ENCODE measurements at places on chromosomes 5 and 9.
A peak's percentile ranks its signal among the peaks of the same experiment; 100 is the strongest.

- no peak for DNase-seq
Observed at GRCh38 chr9:128055344-128056040, 11.6 kb downstream of the NAIF1 start.

DNA sequence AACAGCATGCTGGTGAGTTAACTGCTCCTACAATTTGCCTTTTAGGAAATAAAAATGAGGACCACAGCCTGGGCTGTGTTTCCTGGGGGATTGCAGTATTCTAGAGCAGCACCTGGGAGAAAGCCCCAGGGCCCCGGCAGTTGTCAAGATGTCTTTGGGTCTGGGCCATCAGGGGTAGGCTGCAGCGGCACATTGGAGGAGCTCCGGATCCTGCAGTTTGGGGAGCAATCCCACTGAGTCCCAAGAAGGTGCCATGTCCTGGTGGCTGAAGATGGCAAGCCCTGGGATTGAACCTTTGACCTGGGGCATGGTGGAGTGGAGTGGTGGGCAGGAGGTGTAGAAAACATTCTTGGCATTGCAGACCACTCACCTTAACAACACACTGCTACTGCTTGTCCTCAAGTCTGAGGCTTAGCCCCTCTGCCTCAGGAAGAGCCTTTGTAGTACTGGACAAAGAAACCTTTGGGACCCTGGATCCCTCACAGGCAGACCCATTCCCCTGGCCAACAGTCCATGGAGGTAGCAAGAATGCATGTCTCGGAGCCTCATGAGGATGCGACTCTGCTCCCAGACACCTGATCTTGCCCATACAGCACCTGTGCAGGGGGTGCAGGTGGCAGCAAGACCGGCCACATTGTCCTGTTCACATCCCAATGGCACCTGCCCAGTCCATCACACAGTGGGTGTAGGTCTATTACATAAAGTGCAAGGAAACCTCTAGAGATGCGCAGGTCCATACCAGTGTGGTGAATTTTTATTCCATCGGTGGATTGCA, 159.1 kb upstream of the IRX2 start:
- DNase-seq: no peak

DNA sequence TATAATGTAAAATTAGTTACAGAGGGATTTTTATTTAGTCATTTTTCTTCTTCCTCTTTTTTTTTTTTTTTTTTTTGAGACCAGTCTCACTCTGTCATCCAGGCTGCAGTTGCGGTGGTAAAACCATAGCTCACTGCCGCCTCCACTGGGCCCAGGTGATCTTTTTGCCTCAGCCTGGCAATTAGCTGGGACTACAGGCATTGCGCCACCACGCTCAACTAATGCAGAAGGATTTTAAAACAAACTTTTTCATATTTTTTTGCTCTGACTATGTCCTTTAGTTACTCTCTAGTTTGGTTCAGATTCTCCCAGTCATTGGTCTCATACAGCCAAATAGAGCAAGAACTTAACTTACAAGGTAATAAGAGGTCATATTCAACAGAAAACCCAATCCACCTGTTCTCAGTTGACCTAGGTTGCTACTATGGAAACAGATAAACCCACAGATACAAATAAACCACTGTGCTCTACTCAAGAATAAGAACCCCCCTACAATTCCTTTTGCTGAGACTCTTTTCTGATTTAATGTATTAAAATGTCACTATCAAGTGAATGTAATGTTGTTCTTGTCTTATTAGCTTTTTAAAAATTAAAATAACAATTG, 50.1 kb upstream of the TTC39B start:
- peak; percentile 0 for DNase-seq

GRCh38 chr5:36570301-36571095, 35.9 kb upstream of the SLC1A3 start:
- DNase-seq: no peak

DNA sequence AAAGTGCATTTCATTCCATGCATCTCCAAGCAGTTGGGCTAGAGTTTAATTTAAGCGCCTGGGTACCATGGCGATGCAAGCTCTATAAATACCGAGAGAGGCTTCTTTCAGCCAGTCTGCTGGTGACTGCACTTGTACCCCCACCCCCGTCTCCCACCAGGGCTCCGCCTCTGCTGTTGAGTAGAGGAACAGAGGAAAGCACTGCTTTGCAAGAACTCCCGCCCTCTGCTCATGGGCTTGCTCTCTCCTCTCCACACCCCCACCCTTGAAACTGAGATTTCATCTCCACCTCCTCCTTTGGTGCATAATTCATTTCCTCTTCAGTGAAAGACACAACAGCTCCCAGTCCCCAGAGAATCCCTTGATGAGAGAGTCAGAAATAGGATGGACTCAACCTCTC, 5.1 kb upstream of the WWC1 start:
- DNase-seq: no peak

DNA sequence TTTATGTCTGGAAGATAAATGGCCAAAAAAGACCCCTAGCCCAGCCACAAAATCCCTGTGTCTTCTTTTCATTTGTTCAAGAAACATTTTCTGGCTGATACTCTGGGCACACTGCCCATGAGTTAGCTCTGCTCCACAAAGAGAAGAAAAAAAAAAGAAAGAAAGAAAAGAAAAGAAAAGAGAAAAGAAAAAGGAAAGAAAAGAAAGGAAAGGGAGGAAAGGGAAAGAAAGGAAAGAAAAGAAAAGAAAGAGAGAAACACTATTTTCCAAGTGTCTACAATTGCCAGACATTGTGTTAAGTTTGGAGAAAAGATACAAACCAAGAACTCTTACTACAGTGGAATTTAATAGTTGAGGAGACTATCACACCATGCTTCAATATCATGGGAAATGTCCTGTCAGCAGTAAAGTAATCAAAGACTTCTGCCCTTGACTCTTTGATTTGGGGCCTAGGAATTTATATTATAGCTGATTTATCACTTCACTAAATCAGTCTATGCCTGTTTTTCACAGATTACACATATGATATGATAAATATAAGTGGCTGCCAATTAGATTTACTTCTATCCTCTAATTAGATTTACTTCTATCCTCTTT, 3.0 kb downstream of the TRMO start:
- no peak for DNase-seq

DNA sequence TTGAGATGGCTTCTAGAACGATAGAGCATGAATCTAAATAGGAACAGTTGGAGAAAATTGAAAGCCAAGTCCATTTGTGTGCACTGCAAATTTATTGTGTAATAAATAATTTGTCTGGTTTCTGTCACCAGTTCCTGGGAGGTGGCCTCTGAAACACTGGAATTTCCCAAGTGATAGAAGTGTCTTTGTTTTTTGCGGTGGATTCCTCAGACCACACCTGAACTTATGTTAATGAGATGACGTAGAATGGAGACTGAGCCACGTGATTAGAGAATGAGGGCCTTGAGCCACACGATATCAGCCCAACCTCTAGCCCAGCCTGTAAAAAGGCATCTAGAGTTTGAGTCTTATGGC, 105.1 kb downstream of the MSX2 start:
- no peak for DNase-seq

- no peak for DNase-seq
Observed at GRCh38 chr9:81031422-81032029, 657.8 kb downstream of the TLE1 start.

GRCh38 chr5:53261245-53261644, 151.7 kb upstream of the MOCS2 start:
- no peak for DNase-seq

- no peak for DNase-seq
Observed at GRCh38 chr5:38765399-38765861, 80.4 kb upstream of the OSMR start.

DNA sequence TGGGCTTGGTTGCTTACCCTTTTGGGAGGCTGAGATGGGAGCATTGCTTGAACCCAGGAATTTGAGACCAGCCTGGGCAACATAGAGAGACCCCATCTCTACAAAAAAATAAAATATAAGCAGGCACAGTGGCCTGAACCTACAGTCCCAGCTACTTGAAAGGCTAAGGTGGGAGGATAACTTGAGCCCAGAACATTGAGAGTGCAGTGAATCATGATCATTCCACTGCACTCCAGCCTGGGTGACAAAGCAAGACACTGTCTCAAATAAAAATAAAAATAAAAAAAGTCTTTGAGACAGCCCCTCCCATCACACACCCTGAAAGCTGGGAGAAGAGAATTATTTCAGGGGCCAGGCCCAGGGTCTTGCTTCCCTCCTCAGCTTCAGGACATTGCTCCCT, 251.8 kb downstream of the BRINP1 start:
- DNase-seq: no peak

- no peak for DNase-seq
Observed at GRCh38 chr9:93792358-93792757, 162.8 kb downstream of the BARX1 start.

DNA sequence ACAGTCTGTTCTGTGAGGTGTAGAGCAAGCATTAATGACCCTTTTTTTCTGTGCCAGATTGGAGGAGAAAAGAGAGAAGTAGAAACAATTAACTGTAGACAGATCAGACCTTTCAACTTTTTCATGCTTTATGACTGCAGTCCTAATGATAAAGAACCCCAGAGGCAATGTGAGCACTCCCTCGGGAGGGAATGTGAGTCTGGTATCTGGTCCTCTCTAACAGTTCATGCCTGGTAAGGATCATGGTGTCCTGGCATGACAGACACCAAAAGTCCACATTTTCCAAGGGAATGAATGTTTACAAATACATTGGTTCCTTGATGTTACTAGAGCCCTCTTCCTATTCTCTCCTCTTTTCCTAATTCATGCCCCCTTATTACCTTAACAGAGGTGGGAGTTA, 70.3 kb downstream of the MTAP start:
- no peak for DNase-seq

- no peak for DNase-seq
Observed at GRCh38 chr5:2755076-2755680, 3.7 kb upstream of the IRX2 start.

DNA sequence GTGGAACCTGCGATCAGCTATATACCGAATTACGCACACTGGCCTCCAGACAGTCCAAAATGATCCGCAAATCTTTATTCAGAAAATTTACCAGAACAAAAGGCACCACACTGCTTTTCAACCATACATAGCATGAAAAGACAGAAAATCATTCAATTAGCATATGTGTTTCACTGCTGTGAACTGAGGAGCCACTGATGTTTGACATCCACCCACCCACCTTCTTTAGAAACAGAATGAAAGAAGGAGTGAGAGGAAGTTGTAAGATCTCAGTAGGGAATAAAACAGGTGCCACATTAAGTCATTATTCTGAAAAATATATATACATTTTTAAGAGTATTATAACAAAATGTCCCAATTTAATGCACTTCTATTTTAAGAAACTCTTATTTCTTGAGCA, 156.8 kb downstream of the NFIB start:
- DNase-seq: no peak

- no peak for DNase-seq
Observed at GRCh38 chr5:148805326-148806290, 20.8 kb upstream of the ADRB2 start.

- DNase-seq: no peak
Observed at GRCh38 chr5:27008604-27009539, 29.5 kb downstream of the CDH9 start.

DNA sequence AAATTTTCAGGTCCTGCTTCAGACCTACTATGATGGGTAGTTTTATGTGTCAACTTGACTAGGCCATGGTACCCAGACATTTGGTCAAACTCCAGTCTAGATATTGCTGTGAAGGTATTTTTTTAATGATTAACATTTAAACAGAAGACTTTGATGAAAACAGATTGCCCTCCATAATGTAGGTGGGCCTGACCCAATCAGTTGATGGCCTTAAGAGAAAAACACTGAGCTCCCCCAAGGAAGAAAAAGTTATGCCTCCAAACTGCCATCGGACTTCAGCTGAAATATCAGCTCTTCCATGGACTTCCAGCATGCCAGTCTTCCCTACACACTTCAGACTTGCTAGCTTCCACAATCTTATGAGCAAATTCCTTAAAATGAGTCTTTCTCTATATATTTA, 67.3 kb upstream of the TYRP1 start:
- DNase-seq: no peak

DNA sequence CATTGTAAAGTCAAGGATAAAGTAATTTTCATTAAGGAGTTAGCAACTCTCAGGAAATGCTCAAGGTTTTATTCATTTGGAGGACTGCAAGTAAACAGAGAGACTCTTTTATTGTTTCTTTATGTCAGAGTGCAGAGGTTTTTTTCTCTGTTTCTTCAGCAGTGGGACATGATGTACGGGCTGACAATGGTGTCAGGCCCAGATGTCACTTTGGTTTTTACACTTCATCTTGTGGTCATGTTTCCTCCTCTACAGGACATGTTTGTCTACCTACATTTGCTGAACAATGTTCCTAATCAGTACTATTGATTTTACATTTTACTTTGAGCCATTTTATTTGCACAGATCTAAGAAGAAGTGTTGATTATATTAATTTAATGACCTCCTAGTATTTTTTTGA, 72.8 kb upstream of the PARP8 start:
- no peak for DNase-seq

GRCh38 chr5:43121233-43121912, 659 bp downstream of the ZNF131 start:
- peak; percentile 93 for DNase-seq

DNA sequence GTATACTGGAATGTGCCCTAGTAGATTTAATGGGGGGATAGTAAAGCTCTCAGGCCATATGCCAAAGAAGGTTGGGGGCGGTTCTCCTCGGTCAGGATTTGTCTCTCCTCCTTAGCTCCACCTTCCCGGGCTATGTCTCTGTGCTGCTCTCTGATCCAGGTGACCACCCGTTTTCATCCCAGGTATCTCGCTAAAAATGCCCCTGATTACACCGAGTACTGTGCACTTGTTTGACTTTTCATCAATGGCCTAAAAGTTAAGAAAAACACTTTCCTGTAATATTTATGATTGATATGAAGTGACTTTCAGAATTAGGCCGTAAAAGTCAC, 724 bp downstream of the NDUFS6 start:
- DNase-seq: no peak

- no peak for DNase-seq
Observed at GRCh38 chr5:2334719-2335118, 416.8 kb downstream of the IRX2 start.

GRCh38 chr9:18397076-18397475, 76.9 kb upstream of the ADAMTSL1 start:
- DNase-seq: no peak

GRCh38 chr5:146203872-146204192, 427 bp downstream of the RBM27 start:
- no peak for DNase-seq

DNA sequence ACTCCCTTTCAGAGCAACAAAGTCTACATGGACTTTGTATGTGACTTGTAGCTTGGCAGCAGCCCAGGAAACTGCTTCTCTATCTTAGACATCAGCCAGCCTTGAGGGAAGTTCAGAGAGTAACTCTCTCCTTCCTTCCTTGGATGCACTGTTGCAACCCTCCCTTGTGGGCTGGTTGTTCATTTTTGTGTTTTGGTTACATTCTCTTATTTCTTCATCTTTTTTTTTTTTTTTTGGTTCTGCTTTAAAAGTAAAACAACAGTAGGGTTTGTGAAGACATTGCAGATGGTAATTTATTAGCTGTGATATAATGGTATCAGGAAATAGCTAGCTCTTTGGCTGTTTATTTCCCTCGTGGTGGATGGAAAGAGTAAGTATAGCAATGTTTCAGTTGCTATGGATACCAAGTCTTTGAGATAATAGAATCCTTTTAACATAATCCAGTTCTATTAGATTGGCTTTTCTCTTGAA, 97.9 kb upstream of the MAMDC2 start:
- no peak for DNase-seq

- no peak for DNase-seq
Observed at GRCh38 chr5:171747061-171747859, 38.4 kb upstream of the SMIM23 start.

- no peak for DNase-seq
Observed at GRCh38 chr5:53917095-53917494, 356.7 kb downstream of the NDUFS4 start.

Data from CMK (cell line).